ENCODE measurements at places on chromosomes 13 and 19.
A peak's percentile ranks its signal among the peaks of the same experiment; 100 is the strongest.

DNA sequence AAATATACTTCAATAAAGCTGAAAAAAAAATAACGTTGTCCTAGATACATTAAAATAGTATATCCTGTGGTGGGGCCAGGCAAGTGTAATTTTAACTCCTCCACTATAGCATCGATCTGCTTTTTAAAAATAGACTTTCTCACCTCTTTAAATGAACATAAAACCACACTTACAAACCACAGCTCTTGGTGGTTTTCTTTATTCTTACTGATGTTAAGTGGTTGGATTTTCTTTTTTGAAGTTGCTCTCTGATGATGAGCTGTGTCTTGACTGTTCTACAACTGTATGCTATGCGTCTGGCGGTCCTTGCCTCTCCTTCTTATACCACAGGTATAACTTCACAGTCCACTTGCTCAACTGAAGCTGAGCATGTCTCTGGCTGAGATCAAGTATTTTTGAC, 721.5 kb upstream of the KLHL1 start:
- no peak for DNase-seq

GRCh38 chr19:3039641-3040077, 10.6 kb upstream of the TLE2 start:
- DNase-seq = no peak

- peak; percentile 26 for DNase-seq
Observed at GRCh38 chr19:29690842-29691241, 24.2 kb downstream of the C19orf12 start.

DNA sequence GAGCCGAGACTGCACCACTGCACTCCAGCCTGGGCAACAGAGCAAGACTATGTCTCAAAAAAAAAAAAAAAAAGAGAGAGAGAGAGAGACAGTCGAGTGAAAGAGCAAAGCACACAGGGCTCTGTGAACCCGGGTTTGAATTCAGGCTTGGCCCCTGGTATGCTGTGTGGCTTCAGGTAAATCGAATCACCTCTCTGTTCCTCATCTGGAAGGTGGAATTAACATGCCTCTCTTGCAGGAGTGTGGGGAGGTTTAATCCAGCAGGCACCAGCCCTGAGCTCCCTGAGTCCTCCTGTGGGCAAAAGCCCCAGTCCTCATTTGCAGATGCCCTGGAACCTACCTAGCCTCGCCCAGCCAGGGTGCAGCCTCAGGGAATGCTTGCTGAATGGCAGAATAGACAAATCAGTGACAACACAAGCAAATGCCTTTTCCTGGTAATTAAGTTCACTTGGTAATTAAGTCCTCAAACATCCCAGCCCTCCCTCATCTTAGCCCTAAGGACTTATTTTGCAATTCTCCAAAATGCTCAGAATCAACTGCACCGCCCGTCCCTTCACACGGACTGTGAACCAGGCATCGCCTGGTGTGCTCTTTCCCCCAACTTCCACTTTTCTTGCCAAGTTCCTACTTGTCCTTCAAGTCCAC, 4.6 kb upstream of the ZNRF4 start:
- no peak for DNase-seq

DNA sequence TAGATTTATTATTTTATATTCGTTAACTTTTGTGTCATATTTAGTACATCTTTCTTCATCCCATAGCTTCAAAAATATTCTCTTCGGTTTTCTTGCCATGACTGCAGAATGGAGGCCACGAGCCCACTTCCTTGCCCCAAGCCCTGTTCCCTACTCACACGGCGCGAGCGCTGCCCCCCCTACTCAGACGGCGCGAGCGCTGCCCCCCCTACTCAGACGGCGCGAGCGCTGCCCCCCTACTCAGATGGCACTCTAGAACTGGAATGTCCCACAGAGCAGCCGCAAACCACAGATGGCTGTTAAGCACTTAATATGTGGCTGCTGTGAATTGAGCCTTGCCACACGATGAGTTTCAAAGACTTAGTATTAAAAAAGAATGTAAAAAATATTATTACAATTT, 102.2 kb upstream of the PEG3 start:
- no peak for DNase-seq

DNA sequence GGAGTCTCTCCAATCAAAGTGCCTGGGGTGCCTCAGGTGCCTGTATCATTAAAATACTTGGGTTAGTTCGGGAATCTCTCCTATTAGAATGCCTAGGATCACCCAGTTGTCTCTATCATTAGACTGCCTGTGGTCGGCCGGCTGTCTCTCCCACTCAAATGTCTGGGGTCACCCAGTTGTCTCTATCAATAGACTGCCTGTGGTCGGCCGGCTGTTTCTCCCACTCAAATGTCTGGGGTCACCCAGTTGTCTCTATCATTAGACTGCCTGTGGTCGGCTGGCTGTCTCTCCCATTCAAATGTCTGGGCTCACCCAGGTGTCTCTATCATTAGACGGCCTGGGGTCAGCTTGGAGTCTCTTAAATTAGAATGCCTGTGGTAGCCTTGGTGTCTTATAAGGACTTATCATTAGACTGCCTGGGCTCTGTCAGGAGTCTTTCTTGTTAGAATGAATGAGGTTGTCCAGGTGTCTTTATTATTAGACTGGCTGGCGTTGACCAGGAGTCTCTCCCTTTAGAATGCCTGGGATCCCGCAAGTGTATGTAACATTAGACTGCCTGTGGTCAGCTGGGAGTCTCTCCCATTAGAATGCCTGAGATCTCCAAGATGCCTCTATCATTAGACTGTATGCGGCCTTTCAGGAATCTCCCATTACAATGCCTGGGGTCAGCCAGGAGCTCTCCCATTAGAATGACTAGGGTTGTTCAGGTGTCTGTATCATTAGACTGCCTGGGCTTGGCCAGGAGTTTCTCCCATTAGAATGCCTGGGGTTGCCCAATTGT, 1555.5 kb downstream of the UQCRFS1 start:
- no peak for DNase-seq

- DNase-seq = no peak
Observed at GRCh38 chr13:24642219-24642618, 38.0 kb upstream of the ATP12A start.

DNA sequence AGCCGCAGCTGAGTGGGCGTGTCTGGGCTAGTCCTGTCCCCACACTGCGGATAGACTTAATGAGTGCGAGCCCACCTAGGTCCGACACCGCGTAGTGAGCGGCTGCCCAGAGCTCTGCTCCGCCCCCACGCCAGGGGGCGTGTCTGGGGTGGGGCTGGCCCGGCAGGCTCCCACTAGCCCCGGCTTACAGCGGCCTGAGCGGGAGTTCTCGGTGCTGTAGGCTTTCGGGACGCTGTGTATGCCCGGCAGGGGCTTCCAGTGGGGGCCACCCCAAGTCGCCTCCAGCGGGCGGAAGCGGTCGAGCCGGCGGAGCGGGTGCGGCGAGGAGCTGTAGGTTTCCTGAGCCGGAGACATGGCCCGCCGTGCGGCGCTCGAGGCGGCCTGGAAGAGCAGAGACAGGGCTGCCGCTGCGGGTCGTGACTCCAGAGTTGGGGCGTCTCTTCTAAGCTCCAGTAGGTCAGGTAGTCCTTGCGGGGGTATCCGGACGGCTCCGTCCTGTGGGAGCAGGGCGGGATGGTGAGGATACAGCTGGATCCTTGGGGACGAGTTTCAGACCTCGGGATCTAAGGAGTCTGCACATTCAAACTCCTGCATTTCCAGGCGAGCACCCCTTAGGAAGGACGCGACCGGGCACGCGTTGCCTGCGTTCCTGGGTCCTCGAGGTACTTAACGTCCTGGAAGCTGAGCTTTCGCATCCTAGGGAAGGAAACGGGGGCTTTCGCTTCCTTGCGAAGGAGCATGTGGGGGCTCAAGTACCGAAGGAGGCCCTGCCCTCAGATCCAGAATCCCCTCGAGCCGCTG, 1.2 kb downstream of the CGB7 start:
- no peak for DNase-seq

- DNase-seq = no peak
Observed at GRCh38 chr13:45773236-45773635, 71.1 kb downstream of the CBY2 start.

DNA sequence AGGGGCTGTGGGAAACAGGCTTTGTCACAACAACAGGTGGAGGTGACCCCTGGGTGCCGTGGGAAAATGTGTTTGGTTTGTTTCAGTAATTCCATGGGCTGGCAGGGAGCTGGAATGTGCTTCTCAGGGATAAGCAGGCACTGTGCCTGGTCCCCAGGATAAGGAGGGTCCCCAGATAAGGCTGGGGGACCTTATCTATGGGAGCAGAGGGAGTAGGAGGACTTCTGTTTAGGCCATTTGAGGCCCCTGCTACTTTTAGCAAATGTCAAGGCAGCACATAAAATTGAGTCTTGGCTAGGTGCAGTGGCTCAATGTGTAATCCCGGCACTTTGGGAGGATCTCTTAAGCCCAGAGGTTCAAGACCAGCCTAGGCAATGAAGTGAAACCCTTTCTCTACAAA, 59.5 kb downstream of the KCNC3 start:
- no peak for DNase-seq

DNA sequence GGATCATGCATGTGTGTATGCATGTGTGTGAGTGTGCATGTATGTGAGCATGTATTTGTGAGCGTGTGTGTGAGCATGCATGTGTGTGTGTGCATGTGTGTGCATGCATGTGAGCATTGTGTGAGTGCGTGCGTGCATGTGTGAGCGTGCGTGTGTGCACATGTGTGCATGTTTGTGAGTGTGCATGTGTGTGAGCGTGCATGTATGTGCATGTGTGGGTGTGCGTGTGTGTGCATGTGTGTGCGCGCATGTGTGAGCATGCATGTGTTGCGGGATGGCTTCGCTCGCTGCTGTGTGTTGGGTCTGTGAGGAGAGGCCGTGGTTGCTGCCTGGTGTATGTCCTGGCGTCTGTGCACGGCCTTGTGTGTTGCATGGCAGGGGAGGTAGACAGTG, 32.4 kb downstream of the PAK4 start:
- DNase-seq = no peak

- no peak for DNase-seq
Observed at GRCh38 chr13:91144486-91144885, 203.0 kb upstream of the MIR17HG start.

DNA sequence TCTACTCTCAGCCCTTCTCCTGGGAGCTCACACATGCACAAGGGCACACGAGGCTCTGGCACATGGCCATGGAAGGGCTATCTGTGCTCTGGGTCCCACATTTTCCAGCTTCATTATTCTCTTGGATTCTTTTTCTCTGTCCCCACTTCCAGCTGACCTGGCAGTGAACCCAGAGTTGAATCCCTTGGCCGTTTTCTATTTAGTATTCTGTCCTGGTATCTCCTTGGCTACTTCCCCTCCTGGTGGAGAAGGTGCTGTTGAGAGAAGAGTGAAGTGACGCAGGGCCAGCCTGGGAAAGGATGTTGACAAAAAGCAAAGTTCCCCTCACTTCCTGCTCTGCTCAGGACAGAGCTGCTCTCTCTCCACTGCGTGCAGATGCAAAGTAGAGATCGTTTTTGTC, 303.1 kb downstream of the IRS2 start:
- DNase-seq = no peak

DNA sequence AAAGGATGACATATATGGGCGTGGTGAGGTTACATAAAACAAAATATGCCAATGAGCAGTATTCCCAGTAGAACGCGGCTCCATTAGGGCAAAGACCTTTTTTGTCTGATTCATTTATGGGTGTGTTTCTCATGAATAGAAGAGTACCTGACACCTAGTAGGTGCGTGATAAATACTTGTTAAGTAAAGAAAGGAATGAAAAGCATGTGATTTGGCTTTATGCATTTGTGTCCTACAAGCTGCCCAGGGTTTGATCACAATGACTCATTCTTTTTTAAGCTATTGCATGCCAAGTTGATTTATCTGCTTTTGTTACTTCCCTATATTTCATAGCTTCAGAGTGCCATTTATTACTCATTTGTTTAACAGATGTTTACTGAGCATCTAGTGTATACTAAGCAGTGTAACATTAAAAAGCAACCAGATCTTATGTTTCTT, 19.1 kb upstream of the KCTD4 start:
- no peak for DNase-seq

GRCh38 chr19:16001481-16002312, 52.9 kb downstream of the OR10H4 start:
- DNase-seq = no peak

DNA sequence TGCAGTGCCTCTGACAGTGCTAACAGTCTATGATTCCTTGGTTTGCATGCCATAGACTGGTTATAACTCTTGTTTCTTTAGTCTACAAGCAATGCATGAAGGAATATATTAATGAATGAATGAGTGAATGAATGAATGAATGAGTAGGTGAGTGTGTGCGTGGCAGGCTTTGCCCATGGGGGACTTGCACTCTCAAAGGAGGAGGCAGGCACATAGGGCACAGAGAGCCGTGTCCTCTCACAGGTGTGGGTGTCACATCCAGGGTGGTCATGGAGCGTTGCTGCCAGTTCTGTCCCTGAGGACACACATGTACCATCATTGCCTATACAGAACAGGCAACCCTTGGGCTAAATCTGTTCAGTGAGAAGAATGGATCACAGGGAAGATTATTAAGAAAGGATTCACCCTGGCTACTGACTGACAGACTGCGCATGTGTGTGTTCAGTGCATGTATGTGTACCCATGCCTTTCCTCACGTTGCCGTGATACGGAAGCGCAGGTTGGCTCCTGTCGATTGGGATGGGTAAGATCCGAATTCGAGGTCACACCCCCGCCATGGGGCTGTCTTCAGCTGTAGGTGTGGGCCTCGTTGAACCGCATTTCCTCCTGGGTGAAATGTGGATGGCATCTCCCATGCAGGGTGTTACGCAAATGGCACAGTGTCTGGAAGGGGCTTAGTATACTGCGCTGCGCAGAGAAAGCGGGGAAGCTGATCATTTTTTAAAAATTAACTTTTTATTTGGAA, 161.4 kb downstream of the STK24 start:
- DNase-seq = no peak

DNA sequence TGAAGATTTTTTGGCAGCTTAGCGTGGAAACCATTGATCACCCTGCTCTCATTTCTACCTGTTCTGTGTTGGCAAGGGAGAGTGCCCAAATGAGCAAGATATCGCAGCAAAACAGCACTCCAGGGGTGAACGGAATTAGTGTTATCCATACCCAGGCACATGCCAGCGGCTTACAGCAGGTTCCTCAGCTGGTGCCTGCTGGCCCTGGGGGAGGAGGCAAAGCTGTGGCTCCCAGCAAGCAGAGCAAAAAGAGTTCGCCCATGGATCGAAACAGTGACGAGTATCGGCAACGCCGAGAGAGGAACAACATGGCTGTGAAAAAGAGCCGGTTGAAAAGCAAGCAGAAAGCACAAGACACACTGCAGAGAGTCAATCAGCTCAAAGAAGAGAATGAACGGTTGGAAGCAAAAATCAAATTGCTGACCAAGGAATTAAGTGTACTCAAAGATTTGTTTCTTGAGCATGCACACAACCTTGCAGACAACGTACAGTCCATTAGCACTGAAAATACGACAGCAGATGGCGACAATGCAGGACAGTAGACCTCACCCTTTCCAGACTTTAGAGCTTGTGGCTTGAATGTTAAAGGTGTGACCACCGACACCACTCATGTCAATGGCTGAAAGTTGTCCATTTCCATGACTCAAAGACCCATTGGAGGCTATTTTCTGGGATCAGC, 5.8 kb downstream of the CEBPG start:
- DNase-seq = no peak
